Renal cortical epithelial cell (primary cell): ENCODE measurements at places on chromosomes 6 and 20. TPM values are rescaled to one million over a fixed set of nuclear protein-coding genes. Genes with fewer than 3 reads are reported as not detected.

DNA sequence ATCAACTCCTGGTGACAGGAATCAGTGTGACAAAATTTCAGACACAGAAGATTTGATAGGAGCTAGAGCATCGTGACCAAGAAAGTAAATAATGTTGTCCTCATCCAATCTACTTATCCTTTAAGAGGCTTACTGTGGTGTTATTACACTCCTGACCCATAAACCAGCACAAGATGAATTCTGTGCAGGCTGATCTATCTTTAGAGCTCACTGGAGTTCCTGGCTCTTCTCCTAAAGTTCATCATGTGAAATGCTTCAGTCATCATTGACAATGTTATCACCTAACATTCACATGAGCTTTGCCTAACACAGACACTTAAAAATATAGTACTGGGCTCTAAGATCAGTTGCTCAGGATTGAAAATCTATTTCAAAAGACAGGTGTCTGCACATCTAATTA, 271.0 kb upstream of the HSF2 start:
- no peak for DNase-seq

The ADAM33 gene
- total RNA-seq, result 0.10 TPM in 1 of 2 replicates, not detected in the other

The HLA-DRA gene
- total RNA-seq, result 0.52 and 0.70 TPM in 2 replicates

DNA sequence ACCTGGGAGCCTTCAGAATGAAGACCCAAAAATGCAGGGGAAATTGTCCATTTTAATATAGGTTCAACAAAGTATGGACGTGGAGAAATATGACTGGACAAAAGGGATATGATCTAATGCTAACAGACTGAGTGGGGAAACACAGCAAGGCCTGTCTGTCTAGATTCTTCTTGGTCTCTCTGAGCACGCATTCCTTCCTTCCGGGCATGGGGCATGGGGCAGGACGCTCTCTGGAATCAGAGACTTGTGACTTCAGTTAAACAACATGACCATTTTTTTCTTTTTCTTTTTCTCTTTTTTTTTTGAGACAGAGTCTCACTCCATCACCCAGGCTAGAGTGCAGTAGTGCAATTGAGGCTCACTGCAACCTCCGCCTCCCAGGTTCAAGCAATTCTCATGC, 31.9 kb downstream of the ZBTB2 start:
- no peak for DNase-seq

DNA sequence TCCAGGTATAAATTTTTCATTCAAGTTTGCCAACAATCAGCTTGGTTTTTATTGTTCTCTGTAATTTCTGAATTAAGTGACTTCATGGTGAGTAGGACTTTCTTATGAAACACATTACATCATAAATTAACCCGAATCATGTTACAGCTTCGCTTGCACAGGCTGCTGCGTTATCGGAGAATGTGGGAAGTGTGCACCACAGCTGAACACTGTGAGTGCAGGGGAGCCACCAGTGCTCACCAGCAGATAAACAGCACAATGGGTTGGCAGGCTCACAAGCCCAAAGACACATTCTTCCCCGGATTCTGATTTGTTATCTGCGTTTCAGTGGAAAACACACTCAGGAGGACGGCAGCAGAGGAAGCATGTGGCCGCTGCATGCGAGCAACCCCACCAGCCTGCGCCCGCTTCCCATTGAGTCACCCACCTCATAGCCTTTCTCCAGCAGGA, 121.1 kb downstream of the GMDS start:
- no peak for DNase-seq

DNA sequence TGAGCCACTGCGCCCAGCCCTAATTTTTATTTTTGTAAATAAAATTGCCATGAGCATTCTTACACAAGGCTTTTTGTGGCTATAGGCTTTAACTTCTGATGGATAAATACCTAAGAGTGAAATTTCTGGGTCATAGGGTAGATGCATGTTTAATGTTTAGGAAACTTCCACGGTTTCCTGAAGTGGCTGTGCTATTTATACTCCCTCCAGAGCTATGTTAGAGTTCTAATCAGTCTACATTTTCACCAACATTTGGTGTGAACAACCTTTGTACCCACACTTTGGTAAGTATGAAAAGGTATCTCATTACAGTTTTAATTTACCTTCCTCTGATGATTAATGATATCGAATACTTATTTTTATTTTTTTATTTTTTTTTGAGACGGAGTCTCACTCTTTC, 6.1 kb upstream of the MAS1 start:
- no peak for DNase-seq

The LZTS3 gene
- 21.7 and 23.5 TPM in 2 replicates for total RNA-seq

DNA sequence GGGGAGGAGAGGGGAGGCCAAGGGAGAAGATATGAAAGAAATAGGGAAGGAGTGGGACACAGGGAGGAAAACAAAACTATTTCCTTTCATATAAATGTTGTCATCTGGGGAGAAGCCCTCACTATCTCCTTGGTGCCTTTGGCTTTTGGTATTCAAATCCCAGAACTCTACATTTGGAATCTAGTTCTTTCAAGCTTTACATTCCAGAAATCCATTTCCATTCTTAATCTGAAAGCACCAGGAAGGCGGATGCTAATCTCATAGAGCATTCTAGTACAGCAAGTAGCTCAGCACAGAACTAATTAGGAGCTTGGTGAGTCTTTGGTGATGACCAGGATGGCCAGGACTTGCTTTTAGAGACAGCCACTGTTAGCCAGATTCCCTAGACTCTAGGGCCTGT, 177.9 kb downstream of the KIF16B start:
- DNase-seq, result no peak

The CDC40 gene
- total RNA-seq, result 22.6 and 30.4 TPM in 2 replicates

The CST2 gene
- not detected in 2 replicates for total RNA-seq

DNA sequence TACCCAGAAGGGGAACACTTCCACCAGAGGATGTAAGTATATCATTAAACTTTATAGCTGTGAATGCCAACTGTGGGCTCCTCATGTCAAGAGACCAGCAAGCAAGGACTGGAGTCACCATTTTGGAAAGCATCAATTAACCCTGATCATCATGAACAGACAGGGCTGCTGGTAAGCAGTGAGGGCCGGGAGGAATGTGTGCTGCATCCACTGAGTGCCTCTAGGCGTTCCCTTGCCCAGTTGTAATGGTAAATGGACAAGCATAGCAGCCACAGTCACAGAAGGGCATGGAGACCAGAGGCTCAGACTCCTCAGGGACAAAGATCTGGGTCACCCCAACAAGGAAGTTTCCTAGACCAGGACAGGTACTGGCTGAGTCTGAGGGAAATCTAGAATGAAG, 23.6 kb downstream of the LINC00237 start:
- no peak for DNase-seq

- DNase-seq, result peak; percentile 66
Observed at GRCh38 chr6:52953911-52954839, 40.9 kb downstream of the GSTA4 start.

GRCh38 chr6:35833536-35833935, 28.4 kb downstream of the LHFPL5 start:
- DNase-seq, result peak; percentile 82

GRCh38 chr6:150710236-150710635, 110.6 kb downstream of the PLEKHG1 start:
- DNase-seq, result no peak

DNA sequence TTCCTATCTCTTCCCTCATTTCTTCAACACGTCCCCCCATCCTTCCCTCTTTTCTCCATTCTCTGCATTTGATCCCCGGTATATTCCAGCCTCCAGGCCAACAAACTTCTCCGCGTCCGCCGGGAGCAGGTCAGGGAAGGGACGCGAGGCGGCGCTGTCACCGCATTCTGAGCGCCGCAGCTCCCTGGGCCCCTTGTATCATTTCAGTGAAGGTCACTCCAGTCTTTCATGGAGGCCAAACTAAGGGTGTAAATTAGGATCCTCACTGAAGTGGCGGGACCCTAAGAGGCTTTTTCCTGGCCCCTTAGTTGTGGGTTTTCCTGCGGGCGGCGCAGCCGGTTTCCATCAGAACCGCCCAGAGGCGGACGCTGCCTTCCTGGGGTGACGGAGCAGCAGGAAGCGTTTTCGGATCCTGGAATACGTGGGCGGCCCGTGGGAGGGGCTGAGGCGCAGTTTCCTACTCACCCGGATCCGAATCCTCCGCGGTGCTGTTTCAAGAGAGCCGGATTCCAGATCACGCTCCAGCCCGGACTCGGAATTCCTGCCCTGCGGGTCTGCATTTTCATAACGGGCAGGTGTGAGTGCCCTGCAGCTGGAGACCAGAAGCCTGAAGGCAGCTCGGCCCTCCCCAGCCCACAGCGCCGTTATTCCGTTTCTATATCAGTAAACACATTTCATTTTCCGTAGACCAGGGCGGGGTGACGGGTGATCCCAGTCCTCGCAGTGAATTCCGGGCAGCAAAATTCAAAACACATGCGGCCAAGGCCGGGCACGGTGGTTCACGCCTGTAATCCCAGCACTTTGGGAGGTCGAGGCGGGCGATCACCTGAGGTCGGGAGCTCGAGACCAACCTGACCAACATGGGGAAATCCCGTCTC, 3.6 kb upstream of the MICA start:
- peak; percentile 71 for DNase-seq

The OR12D3 gene
- total RNA-seq, result not detected in 2 replicates

DNA sequence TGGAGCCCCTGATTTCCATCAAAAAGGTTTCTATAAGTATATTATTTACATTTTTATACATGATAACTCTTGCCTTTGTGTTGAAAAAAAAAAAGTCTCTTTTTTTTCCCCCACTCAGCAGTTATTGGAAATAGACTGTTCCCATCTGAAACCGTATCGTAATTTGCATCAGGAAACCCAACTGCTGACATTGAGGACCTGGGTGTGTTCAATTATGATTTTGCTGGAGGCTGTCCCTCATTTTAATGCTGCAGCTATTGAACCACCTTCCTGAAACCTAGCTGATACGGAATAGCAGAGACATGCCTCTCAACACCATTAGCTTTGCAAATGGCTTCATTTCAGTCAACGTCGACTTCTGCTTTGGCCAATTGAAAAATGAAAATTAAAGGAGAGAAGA, 98.9 kb downstream of the ZNF217 start:
- DNase-seq, result no peak

DNA sequence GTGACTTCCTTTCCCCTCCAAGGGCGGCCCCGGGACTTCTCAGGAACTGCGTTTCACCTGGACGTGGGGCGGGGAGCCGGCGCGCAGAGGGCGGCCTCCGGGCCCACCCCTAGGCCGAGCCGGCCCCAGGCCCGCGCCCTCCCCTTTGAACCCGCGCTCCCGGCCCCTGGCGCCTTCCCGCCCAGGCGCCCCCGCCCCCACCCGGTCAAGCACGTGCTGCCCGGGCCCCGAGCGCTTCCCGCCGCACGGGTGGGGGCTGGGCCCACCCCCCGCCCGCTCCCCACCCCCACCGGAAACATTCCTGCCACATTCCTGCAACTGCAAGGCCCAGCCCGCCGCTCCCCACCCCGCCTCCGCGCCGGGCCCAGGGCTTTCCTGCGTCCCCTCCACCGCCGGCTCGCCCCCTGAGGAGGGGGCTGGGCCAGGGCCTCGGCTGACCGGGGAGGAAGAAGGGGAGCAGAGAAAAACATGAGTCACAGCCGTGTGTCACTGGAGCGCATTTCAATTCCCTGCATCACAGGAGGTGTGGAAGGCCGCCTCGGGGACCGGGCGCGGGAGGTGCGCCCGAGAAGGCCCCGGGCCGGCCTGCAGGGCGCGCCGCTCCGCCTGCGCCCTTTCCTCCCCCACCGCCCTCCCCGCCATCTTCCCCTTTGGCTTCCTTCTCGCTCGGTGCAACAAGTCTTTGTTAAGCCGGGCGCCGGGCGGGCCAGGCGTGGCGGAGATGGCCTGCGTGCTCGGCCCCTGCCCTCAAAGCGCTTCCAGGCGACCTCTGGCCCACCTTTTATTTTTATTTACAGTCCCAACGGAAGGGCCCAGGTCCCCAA, 1.2 kb upstream of the HMGA1 start:
- DNase-seq, result peak; percentile 87

The PRKN gene
- 3.6 and 3.8 TPM in 2 replicates for total RNA-seq

GRCh38 chr20:59253325-59253724, 47.1 kb upstream of the EDN3 start:
- DNase-seq, result no peak

GRCh38 chr20:34475979-34476736, 40.1 kb upstream of the DYNLRB1 start:
- no peak for DNase-seq

- no peak for DNase-seq
Observed at GRCh38 chr6:153613719-153614455, 425.2 kb upstream of the OPRM1 start.

- peak; percentile 96 for DNase-seq
Observed at GRCh38 chr6:11810039-11810541, 31.5 kb upstream of the ADTRP start.

The CLPSL1 gene
- not detected in 2 replicates for total RNA-seq

GRCh38 chr6:45822246-45822812, 193.3 kb downstream of the CLIC5 start:
- DNase-seq, result no peak

DNA sequence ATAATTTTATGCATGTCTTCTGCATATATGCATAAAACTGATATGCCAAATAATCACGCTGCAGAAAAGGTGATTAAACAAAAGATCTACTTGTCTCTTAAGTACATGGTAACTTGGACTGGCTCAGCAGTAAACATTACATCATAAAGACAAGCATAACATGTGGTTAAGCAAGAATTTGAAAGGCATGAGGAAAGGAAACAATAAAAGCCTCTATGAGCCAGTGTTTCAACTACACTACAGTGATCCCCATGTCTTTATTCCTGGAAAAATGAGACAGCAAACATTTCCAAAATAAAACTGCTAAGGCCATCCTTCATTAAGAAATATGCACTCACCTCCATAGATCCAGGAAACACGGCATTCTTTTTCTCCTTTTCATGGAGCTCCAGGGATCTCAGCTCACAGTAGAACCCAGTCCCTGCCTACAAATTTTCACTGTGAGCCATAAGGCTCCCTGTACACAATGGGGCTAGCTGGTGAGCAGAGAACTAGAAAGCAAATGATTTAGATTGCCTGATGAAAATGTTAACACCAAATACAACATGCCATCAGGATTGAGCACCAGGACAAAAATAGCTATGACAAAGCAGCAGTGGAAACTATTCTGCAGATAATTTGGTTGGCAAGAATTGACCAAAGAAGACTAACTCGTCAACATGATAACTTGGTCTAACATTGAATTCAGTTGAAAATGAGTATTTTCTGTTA, 156.1 kb downstream of the COL21A1 start:
- DNase-seq, result peak; percentile 98

The AKAP12 gene
- 54.4 and 218 TPM in 2 replicates for total RNA-seq

GRCh38 chr6:10505529-10505928, 15.6 kb upstream of the GCNT2 start:
- DNase-seq, result no peak

The ANKEF1 gene
- total RNA-seq, result 5.2 and 11.5 TPM in 2 replicates

GRCh38 chr20:4571759-4572531, 149.8 kb upstream of the PRND start:
- DNase-seq, result peak; percentile 74

DNA sequence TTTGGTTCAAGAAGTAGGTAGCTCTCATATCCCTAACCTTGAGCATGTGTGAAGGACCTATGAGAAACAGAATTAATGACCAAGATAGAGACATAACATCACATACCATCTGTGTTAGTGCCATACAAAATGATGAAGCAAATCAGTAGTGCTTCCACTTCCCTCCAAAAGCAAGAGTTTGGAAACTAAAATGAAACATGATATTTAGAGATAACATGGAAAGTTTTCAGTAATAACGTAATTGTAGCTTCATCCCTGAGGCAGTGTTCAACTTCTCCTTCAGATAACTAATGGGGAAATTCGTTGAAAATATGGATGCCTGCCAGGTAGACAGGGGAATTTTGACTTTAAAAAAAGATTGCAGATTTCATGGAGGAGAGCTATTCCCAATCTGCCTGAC, 248.4 kb upstream of the IRAK1BP1 start:
- DNase-seq, result no peak

GRCh38 chr6:13011612-13012146, 295.1 kb downstream of the PHACTR1 start:
- no peak for DNase-seq

GRCh38 chr20:31693402-31693801, 29.3 kb downstream of the BCL2L1 start:
- DNase-seq, result no peak

- DNase-seq, result no peak
Observed at GRCh38 chr6:44366781-44367180, 20.7 kb upstream of the CDC5L start.

The CYP24A1 gene
- 6.6 and 15.5 TPM in 2 replicates for total RNA-seq
